Activated CD8-positive, alpha-beta memory T cell treated with anti-CD3 and anti-CD28 coated beads for 1 hour (primary cell): ENCODE measurements at places on chromosomes 4 and X.

GRCh38 chr4:168847771-168848502, 162.1 kb downstream of the CBR4 start:
- no peak for DNase-seq

DNA sequence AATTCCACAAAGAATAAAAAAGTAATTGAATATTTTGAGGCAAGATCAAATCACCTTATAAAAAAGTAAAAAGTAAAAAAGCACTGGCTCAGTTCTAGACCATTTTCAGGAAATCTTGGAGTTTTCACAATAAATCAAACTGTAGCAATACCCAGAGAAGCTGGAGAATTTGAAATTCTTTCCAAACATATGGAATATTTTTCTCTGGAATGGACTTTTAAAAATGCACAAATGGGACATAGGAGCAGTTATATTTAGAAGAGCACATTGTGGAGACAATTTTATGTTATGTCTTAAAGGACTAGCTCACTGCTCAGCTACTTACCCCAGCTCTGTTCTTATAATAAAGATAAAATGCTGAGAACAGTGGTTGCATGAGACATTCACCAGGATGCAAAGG, 211.9 kb upstream of the KIT start:
- DNase-seq, result no peak

- no peak for DNase-seq
Observed at GRCh38 chrX:74325130-74326059, 21.4 kb downstream of the ZCCHC13 start.

DNA sequence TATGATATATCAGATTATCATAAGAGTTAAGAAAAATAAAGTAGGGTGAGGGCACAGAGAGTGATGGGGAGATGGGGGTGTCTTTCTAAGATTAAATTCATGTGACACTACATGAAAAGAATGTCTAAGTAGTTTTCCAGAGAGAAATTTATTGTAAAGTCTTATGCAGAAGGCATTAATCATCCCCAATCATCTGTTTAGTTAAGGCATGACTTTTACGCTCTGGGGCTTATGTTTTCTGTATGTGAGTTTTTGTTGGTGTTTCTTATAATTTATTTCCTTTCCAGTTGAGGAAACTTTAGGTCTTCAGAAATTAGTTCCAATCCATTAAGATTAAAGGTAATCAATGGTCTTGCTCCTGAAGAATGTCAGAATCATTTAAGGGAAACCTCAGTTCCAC, 383.0 kb upstream of the GALNT7 start:
- DNase-seq, result no peak

GRCh38 chrX:39779952-39780783, 317.6 kb downstream of the BCOR start:
- DNase-seq, result no peak

DNA sequence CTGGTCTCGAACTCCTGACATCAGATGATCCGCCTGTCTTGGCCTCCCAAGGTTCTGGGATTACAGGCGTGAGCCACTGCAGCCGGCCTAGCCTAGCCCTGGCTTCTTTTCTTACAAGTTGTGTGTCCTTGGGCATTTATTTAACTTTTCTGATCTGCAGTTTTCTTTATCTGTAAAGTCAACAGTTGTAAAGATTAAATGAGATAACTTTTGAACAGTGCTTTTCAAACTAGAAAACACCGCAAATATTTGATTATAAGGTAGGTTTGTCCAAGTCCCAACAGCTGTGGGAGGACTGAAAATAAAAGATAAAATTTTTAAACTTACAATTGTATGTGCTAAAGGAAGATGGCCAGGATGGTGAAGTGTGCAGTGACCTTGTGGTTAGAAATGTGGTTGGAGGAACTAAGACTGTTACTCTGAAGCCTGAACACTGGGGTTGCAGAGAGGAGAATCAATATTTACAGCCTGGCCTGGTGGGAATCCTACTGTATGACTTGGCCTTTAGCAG, 44.8 kb downstream of the GSX2 start:
- no peak for DNase-seq

DNA sequence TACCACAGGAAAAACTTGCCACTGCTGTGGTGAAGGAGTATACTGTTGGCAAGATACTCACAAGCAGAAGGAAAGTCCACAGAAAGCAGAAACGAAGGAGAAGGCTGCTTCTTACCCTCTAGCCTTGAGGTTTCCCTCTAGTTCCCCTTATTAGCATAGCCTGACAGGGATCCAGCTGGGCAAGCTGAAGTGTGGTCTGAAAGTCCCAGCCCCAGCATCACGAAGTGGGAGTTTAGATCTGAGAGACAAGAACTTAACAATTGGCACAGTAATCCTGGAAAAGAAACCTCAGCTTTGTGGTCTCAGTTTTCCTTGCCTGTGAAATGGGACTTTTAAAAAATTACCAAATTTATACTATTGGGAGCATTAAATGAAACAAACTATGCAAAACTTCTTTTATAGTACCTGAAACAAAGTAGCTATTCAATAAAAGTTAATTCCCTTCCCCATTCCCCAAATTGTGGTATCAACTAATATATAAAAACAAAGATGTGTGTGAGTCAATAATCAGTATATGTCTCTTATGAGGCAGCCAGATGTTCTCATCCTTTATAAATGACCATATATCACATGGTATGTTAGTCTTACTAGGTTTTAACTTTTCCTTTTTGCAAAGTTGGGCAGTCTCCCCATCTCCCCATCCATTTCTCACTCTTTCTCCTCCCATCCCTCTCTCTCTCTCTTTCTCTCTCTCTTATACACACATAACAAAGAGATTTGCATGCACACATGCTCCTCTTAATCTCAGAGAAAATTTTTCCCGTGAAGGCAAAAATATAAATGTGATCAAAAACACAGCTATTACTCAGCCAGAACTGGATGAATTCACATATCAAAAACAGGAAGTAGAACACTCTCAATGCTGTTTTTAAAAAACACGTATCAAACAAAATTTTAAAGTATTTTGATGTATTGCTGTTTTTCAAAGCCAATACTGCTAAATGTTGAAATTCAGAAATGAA, 57.8 kb downstream of the SCFD2 start:
- DNase-seq, result no peak
